Hypothalamus (tissue), 51 donors: ENCODE measurements at places on chromosomes 13 and 19.

- DNase-seq: no peak
Measured at GRCh38 chr19:45640849-45641273, 1.7 kb upstream of the EML2 start.

- no peak for DNase-seq
Measured at GRCh38 chr13:98571955-98572662, 4.8 kb downstream of the STK24 start.

- DNase-seq: no peak
Measured at GRCh38 chr13:113147206-113147605, 11.2 kb upstream of the PROZ start.

DNA sequence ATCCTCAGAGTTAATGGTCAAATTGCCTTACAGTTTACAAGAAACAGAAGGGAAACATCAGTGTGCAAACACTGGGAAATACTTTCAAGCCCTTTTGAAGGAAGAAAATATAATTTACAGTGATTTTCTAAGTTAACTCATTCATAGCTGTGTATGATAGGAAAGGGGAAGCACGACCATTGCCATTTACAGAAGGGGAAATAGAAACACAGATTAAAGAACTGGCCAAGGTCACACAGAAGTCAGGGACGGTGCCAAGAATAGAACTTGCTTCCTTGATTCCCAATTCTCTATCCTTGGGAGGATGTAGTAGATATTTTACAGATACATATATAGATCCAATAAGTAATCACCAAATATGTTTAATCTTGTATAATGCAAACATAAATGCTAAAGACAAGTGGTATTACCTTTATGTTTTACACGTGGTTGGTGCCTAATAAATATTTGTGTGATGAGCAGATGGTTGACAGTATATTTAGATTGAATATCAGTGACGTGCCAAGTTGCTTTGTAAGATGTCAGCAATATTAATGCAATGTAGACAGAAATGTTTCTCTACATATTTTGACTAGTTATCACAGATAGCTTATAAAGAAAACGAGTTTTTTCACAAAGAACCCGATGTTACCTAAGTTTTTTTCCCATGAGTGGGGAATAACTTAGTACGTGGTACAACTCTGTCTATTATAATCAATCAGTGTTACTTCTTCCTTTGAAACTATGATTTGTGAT lies 73.1 kb downstream of the FLT1 start:
- no peak for DNase-seq

DNA sequence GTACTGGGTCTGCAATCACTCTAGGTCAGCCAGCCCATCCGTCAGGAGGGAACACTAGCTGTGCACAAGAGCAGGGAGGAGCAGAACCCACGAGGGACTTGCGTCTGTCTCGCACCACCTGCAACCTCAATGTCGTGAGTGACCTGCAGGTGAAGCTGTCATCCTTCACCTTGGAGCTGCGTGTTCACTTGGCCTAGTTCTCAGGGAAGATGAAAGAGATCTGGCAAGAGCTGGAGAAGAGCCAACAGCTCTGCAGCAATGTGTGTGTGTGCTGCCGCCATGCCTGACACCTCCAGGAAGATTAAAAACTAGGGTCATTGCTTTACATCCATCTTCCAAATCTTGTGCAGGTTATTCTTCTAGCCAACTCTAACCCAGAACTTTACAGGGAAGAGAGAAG lies 117.6 kb upstream of the MRI1 start:
- no peak for DNase-seq

DNA sequence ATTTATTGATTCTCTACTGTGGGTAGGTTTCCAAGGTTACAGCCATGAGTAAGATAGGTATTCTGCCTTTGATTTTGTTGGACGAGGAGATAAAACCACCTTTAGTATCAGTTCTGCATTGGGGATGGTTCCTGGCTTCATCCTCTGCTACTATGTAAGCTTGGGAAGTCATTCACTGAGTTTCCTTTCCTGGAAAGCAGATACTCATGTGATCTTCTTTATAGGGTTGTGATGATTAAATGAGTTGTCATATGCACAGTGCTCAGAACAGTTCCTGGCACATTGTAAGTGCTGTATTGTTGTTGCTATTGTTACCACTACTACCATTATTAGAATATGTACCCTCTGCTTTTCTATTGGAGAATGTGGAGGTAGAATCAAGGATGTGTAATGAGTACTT lies 13.1 kb upstream of the WTIP start:
- no peak for DNase-seq
